ENCODE measurements at places on chromosomes 1 and 21.
A peak's percentile ranks its signal among the peaks of the same experiment; 100 is the strongest.

GRCh38 chr1:41591891-41592290 is 107.4 kb upstream of the EDN2 start:
- DNase-seq = no peak

GRCh38 chr1:201488830-201489589 is 17.9 kb downstream of the CSRP1 start:
- no peak for DNase-seq

GRCh38 chr1:15799004-15799867 is 8.2 kb downstream of the UQCRHL start:
- no peak for DNase-seq

DNA sequence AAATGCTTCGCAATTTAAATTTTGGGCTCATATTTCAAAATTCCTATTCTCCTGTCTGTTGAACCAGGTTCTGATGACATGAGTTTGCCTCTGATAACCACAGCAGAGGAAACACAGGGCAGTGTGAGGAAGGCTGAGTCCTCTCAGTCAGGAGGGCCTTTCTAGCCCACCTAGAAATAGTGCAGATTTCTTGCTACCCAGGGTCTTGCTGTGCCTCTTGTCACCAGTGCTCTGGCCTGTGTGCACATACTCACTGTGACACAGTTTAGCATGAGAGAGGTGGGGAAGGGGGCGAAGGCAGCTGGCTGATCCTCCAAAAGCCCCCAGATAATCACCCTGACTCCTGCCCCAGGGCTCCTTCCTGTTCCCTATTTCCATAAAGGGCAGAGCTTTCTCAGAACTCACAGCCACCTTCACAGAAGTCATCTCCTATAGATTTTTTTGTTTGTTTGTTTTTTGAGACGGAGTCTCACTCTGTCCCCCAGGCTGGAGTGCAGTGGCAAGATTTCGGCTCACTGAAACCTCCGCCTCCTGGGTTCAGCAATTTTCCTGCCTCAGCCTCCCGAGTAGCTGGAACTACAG is 23.7 kb downstream of the ERRFI1 start:
- no peak for DNase-seq

DNA sequence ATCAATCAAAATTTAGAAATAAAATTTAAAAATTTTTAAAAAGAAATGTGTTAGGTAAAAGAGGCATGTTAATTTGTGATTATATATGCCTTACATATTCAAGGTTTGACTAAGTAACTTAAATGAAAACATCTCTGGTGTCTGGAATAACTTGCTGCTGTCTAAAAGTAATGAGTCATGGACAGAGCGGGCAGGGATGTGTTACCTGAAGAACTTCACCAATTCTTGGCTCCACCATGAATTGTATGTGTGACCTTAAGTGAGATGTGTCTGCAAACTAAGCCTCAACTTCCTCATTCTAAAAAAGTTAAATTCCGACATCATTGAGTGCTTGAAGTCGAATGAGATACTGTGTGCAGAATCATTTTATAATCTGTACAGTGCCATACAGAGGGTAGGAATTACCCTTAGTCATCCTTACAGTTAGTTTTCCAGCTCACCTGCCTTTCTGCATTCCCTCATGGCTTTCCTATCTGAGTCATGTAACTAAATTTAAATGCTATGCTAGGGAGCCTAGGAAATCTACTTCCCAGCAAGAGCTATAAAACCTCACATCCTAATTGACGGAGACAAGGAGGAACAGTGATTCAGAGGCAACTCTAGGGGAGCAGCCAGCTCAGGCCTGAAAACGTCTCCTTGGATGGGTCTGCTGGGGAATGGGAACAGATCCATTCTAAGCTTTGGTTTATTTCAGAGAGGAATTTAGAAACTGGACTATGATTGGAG is 100.7 kb upstream of the TSPAN2 start:
- DNase-seq = no peak

GRCh38 chr1:94335950-94336349 is 82.2 kb upstream of the ABCD3 start:
- DNase-seq = no peak

DNA sequence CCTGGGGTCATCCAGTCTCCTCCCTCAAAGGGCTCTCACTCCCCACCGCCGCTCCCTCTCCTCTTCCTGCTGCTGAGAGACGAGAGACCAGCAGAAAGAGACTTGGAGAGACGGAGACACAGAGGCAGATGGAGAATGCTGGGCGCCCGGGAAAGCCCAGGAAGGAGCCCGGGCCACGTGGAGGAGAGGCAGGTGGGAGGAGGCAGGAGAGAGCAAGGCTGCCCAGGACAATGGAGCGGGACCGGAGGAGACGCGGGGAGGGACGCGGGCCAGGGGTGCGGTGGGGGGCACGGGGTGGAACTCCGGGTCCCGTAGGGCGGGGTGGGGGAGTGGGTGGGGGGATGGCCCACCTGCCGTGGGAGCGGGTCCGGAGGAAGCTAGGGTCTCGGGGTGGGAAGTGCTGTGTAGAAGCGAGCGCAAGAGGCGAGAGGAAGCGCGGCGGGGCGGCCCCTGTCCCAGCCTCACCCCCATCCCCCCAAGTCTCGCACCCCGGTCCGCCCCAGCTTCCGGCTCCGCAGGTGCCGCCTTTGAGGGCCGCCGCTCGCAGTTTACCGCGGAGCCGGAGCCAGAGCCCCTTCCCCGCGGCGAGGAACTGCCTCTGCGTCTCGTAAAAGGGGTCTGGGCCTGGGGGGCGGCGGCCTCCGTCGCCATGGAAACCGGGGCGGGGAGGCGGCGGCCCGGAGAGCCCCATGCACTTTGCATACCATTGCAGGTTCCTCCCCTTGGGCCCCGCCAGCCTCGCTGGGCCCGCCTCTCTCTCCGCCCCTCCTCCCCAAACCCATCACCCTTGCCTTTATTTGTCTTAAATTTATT is 11.7 kb upstream of the EPHA2 start:
- no peak for DNase-seq

DNA sequence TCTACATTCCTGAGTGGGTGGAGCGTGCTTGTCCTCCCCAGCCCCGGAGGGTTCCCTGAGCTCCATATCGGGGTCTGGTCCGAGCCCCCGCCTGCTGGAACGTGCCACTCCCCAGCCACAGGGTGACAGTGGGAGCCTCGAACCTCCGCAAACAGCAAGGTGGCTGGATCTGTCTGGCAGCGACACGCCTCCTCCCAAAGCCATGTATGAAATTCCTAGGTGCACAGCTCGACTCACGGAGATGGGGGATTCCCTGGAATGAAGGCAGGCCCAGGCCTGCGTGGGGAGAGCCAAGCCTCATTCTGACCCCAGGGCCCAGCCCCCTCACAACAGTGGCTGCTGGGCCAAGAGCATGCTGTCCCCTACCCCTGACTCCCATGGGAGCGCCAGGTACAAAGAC is 32.9 kb downstream of the TP73 start:
- no peak for DNase-seq

GRCh38 chr1:108646648-108647269 is 14.1 kb downstream of the HENMT1 start:
- DNase-seq = peak; percentile 56

- no peak for DNase-seq
Measured at GRCh38 chr1:156961709-156962108, 41.3 kb downstream of the LRRC71 start.

DNA sequence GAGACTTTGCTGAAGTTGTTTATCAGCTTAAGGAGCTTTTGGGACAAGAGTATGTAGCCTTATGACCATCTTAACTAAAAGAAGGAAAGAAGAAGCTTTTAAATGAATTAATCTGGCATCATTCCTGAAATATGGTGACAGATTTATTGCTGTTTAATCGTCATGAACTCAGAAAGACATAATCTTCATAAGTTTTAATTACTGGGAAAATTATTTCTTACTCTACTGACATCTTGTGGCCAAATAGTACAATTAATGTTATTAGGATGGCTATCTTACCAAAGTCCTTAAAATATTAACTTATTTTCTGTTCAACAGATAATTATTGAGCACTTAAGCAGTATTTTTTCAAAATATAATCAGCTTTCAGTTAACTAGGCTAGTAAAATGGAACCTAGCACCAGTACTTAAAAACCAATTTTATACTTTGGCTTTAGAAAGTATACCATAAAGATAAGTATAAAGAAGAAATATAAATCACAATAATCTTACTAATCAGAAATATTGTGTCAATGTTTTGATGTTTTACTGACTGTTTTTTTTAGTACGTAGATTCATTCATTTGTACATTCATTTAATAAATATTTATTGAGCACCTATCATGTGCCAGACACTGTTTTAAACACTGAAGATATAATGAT is 34.7 kb upstream of the GPR25 start:
- DNase-seq = no peak

DNA sequence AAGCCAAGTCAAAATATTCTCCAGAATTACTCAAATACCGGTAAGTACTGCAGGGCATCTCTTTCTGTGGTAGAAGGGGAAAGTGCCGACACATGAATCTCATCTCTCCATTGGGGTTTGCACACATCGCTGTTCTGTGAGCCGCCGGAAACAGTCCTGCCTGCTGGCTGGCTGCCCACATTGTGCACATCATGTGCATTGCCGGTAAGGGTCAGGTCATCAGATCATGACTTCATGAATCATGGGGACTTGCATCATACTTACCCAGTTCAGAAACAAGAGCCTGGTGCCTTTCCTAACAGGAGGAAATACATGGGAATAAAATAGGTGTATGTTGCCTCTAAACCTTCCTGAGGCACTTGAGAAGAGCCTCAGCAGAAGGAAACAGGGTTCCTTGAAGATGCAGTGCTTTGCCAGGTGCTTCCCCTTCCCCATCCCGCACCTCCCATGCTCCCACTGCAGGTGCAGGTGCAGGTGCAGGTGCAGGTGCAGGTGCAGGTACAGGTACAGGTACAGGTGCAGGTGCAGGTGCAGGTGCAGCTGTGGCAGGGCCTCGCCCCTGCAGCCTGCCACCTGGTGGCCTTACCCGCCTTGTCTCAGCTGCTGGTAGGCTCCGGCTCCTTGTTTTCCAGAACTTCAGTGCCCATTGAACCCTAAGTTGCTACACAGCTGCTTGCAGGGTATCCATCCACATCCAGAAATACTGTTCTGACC is 26.5 kb downstream of the GPR137B start:
- no peak for DNase-seq

DNA sequence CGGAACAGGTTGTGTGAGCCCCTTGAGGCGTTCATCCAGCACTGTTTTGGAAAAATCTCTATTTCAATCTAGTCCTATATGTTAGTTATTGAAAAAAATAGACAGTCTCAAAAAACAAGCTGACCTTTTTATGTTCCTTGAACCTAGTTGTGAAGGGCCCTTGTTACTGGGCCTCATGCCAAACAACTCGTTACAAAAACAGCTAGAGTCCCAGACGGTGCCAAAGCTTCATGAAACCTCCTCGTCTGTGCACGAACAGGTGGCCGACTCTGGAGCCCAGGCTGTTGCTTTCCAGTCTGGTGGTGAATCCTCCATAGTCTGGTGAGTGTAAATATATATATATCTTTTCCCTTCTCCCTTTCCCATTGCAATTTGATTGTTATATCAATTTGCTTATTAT is at the start of gene CHIA:
Gene CHIA, plus strand, starts transcription at position 222 of the 400 bp plus-strand sequence. CDS start 19,617 bp downstream, outside the sequence.
- no peak for DNase-seq

DNA sequence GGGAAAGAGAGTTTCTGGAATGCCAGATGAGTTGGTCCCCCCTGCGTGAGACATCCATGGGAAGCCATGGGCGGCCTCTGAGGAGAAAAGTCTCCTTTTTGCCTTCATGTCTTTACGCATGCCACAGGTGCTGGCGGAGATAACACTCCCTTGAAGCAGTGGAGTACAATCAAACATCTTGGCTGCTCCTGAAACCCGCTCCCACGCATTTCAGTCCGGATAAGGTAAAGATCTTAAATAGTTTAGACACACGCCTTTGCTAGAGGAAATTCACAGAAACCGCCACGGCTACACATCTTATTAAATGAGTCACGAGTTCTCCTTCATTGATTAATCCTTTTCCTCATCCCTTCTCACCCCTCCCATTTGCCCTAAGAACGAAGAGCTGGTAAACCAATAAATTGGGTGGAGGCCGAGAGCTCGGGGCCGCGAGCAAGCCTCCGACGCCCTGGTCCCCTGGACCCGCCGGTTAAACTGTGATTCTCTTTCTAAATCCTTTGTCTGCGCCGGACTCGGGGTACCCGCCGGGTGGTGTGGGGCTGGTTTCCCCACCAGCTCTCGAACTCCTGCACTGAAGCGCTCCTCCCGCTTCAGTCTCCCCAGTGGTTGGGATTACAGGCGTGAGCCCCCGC is 6.6 kb upstream of the ZNF669 start:
- no peak for DNase-seq

- DNase-seq = no peak
Measured at GRCh38 chr1:31707711-31708110, 3.9 kb upstream of the COL16A1 start.

GRCh38 chr1:16126743-16127515 is 28.9 kb downstream of the EPHA2 start:
- no peak for DNase-seq

- DNase-seq = no peak
Measured at GRCh38 chr1:112000048-112000447, 10.6 kb upstream of the KCND3 start.

DNA sequence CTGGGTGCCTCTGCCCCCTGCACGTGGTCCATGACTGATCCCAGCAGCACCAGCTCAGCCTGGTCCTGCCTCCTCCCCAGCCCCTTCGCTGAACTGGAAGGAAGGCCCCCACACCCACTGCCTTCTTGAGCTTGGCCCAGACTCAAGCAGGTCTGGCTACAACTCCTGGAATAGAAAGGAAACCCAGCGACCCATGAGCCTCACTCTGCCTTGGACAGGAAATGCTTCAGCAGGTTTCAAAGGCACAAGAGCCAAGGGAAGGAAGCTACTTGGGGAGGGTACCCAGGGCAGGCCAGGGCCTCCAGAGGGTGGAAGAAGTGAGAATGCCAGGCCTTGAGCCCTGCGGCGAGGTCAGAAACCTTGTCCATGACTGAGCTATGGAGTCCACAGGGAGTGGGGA is 35.9 kb upstream of the RD3 start:
- no peak for DNase-seq

- no peak for DNase-seq
Measured at GRCh38 chr1:47393141-47393540, 22.9 kb upstream of the FOXE3 start.

- no peak for DNase-seq
Measured at GRCh38 chr1:222161676-222162075, 386.2 kb downstream of the HHIPL2 start.

DNA sequence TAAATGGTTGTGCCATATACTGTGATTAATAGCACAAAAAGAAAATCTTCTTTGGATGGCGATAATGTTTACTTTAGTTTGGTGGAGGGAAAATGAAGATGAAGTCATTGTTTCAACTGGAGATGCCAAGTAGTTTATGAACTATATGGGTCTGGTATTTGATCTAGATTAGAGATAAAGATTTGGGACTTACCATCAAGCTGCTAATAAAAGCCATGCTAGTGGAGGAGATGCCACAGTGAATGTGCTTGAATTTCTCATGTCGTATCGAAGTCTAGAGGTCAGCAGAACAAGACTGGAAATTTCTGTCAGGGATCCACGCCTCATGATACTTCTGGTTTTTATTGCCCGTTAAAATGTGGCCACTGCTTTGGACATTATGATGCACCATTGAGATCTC is 742.0 kb downstream of the NCAM2 start:
- DNase-seq = no peak

DNA sequence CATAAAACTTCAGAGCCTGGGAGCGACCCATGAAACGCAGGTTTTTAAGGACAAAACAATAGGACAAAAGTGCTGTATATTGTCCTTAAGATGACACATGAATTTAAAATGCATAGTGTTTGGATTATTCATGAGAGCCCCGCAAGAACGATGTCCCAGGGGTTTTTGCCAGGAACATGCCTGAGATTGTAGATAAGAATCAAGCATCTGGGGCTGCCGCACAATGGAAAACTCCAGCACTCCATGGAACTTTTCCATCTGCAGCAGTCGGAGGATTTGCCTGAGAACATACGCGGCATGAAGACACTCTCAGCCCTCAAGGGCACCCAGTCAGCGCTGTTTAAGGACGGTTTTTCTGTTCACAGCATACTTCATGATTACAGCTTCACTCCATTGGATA is 5.3 kb upstream of the ERG start:
- DNase-seq = no peak

GRCh38 chr1:41274752-41275545 is 32.8 kb upstream of the SCMH1 start:
- DNase-seq = no peak

Measured in activated CD8-positive, alpha-beta memory T cell treated with anti-CD3 and anti-CD28 coated beads for 1 hour (primary cell).